ENCODE measurements at places on chromosomes 4 and X.

DNA sequence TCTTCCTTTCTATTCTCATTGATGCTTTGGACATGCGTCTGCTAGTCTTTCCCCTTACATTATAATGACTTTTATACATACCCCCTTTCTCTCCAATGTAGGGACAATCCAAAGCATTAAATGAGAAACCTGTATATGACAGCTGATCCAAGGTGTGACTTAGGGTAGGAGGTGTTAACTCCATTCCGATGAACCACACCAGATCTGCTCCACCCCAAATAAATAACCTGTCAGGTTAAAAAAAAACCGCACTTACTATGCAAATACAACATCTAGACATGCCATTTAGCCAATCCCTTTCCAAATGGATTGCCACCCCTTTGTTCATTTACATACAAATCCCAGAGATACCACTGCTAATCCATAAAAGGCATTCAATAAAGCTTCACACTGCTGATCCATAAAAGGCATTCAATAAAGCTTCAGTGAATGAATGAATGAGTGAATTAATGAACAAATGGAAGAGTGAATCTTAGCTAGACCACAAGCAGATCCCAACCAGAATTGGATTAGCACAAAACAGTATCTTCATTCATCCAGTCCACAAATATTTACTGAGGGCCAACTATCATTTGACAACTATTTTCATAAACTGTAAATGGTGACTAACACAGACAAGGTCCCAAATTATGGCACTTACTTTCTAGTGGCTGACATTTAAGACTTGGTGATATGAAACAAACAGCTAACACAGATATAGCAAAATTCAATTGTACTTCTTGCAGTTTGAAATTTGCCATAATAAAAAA lies 158.9 kb upstream of the MAP3K15 start:
- DNase-seq: no peak

DNA sequence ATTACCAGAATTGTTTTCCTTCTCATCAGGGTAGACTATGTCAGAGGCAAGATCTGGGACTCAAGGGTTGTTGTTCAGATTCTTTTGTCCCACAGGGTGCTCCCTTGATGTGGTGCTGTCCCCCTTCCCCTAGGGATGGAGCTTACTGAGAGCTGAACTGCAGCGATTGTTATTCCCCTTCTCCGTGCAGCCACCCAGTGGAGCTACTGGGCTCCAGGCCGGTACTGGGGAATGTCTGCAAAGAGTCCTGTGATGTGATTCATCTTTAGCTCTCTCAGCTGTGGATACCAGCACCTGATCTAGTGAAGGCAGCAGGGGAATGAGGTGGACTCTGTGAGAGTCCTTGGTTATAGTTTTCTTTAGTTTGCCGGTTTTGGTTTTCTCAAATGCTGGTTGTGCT lies 247.4 kb upstream of the HAND2 start:
- no peak for DNase-seq

DNA sequence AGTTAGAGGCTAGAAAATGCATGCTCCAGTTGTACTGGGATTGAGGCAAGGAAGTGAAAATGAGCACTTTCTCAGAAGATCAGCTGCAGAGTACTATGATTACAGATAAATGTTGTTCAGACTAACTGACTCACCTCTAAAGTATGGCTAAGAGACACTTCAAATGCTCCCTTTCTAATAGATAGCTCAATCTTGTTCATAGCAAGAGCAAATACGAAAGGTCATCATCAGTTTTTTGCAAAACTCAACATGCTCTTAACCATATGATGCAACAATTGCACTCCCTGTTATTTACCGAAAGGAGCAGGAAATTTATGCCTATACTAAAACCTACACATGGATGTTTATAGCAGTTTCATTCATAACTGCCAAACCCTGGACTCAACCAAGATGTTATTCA lies 838.4 kb upstream of the INTU start:
- no peak for DNase-seq

GRCh38 chr4:40388239-40388638 lies 53.1 kb downstream of the CHRNA9 start:
- no peak for DNase-seq

DNA sequence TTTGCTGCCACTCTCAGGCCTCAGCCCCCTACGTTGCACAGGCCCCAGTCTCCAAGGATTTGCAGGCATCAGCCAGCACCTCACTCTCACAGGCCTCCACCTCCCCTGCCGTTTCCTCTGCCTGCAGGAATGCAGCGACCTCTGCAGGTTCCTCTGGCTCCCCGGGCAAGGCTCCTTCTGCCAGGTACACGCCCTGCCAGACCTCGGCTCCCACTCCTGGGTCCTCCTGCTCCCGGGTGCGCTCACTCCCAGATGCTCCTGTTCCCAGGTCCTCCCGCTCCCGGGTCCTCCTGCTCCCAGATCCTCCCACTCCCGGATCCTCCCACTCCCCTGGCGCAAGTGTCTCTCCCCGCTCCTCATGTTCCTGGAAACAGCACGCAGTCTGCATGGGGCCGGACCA lies 144.4 kb upstream of the RADX start:
- no peak for DNase-seq

GRCh38 chr4:125734504-125734903 lies 419.7 kb downstream of the FAT4 start:
- DNase-seq: no peak

GRCh38 chr4:26931966-26932365 lies 71.3 kb downstream of the STIM2 start:
- DNase-seq: no peak

GRCh38 chr4:22877486-22878052 lies 184.8 kb downstream of the GBA3 start:
- no peak for DNase-seq

GRCh38 chr4:40197879-40198689 lies 1.3 kb downstream of the RHOH start:
- no peak for DNase-seq

DNA sequence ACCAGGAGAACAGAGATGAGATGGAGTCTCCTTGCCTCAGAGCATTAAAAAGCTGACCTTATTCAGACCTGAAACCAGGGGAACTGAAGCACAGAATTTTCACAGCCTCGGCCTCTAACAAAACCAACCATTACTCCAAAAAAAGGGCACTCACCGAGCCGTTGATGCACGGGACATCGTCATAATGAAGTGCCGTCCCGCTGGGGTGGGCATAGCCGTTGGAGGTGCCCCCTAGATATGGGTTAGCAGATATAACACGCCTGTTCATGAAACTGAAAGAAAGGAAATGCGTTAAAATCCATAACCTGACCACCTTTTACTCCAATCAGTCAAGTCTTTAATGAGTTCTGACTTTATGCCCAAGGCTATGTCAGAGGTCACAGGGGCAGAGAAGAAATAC lies 153.6 kb downstream of the AFAP1 start:
- no peak for DNase-seq

DNA sequence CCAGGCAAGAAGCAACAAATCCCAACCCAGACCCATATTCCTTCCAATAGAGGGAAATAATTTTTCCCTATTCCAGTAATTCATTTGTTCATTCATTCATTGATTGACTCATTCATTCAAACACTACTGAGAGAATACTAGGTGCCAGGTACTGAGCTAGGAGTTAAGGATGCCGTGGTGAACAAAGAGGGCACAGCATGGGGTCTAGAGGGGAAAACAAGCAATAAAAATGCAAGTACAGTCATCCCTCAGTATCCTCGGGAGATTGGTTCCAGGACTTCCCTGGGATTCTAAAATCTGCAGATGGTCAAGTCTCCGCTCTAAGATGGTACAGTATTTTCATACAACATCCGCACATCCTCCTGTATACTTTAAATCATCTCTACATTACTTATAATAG lies 18.7 kb downstream of the RASGEF1B start:
- peak; percentile 24 for DNase-seq

- no peak for DNase-seq
These were observed 19.8 kb downstream of the BEX3 start for GRCh38 chrX:103396186-103396585.

DNA sequence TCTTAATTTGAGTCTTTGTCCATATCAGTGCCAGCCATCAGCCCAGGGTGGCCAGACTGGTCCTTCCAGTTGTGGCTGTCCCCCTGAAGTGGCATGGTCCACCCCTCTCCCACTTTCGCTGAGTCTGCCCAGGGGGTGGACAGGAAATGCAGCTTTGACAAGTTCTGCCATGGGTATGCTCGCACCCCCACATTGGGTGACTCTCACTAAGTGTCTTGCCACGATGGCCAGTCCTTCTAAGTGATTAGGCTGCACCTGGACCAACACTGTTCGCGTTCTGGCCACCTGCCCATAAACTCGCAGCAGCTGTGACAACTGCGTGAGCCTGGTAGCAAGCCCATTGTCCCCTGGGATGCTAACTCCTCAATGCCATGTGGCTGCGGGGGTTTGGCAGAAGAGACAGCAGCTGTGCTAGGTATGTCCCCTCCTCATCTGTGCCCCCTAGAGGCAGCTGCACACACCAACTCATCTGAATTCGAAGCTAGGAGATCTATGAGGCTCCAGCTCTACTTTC lies 10.0 kb upstream of the LNX1 start:
- DNase-seq: peak; percentile 58

DNA sequence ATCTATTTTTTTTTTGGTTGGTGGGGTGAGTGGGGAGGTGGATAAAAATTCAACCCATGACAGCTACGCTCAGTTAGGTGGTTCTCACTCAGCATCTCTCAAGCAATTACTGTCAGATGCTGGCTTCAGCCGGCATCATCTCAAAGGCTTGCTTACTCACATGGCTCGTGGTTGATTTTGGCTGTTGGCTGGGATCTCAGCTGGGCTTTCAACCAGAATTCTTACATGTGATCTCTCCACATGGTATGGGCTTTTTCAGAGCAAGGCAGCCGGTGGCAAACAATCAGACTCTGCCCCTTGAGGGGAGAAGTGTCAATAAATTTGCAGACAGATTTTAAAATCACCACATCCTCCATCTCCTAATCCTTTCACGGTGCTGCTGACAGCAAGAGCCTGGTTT lies 47.2 kb downstream of the SLC34A2 start:
- peak; percentile 80 for DNase-seq

DNA sequence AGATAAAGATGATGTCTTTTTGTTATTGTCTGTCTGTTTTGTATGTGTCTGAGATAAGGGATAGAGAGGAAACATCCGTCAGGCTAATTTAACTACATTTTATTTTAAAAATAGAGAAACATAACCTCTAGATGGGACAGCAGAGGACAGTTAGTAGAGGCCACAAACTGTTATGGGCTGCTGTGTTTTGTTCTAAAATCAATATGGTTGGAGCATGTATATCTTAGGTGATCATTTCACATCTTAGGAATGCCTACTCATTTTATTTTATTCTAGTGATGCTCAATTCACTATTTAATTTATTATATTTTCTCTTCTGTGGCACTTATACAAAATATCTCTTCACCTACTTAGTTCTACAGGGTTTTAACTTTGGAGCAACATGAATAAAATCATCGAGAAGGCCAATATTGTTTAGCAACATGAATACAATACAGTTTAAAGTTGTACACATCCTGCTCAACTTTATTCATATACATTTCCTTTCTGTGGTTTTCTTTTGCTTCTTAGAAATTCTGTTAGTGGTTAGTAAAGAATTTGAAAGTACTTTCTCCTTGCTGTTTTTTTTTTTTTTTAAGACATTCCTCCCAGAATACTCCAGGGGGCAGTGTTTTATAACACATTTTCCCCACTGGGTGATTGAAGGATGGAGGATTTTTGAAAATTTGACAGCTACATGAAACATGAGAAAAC lies 392.9 kb downstream of the UNC5C start:
- DNase-seq: peak; percentile 65

DNA sequence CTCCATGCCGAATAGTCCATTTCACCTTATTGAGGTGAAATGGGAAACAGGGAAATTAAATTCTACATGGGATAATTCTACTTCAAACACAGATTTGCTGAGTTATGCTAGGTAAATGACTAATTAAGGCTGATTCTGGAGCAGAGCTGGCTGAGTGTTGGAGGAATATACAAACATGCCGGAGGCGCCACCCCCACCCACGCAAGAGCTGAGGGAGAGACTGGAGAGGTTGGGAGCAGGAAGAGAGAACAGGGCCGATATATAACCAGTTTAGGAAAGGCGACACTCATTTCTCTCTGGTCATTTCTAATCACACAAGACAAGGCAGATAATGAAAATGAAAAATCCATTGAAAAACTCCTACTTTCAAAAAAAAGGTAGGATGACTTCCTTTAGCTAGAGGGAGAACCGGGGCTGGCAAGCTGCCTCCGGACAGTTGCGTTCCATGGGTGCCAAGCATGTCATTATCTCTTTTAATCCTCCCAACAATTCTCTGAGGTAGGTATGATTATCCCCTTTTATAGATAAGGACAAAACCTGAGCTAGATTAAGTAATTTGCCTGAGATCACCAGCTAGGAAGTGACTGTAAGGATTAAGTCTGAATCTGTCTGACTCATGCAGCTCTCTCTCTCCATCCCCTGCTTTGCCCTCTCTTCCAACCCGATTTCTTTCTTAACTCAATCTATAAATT lies 27.6 kb upstream of the CFAP299 start:
- peak; percentile 82 for DNase-seq

DNA sequence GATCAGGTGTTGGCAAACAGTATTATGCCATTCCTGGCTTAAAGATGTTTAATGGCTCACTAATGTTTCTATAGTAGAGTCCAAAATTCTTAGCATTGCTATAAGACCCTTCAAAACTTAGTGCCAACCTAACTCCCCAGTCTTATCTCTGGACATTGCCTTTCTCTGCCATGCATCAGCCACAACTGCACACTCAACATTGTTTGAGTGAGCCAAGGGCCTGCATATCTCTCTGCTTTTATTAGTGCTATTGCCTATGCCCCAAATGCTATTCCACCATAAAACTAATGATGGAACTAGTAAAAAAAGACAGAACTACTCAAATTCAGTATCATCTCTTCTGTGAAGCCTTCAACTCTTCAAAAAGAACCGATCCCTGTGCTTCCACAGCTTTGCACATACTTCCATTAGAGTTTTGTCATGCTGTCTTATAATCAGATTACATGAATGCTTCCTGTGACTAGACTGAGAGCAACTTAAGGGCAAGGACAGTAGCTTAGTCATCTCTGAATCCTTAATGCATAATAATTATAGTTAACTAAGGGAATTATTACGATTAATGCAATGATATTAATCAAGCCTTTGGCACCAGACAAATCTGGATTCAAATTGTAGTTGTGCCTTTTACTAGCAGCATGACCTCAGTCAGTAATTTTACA lies 53.7 kb downstream of the CHM start:
- DNase-seq: no peak

GRCh38 chr4:67275179-67275750 lies 270.0 kb downstream of the CENPC start:
- DNase-seq: no peak

DNA sequence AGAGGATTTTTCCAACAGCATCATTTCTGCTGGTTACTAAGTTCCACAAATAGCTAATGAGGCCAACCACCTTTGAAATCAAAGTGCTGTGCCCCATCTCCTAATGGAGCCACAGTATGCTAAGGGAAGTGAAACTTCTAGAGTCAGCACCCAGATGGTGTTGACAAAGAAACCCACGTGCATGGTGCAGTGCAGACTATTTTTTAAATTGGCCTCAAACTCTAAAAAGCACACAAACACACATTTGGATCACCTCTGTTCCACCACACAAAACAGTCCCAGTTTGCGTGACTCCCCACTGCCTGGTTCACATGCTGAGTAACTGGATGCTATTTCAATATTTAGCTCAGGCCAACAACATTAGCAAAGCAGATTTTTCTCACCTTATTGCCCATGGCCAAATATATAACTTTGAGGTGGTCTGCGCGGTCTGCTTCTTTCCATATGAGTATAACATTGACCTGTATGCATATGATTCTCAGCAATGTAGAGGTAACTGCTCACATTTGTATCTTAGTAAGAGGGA lies 69.9 kb downstream of the AMELX start:
- no peak for DNase-seq

Measured in NCI-H1417 (cell line).